ENCODE measurements at places on chromosomes 11 and 22.
A peak's percentile ranks its signal among the peaks of the same experiment; 100 is the strongest.

DNA sequence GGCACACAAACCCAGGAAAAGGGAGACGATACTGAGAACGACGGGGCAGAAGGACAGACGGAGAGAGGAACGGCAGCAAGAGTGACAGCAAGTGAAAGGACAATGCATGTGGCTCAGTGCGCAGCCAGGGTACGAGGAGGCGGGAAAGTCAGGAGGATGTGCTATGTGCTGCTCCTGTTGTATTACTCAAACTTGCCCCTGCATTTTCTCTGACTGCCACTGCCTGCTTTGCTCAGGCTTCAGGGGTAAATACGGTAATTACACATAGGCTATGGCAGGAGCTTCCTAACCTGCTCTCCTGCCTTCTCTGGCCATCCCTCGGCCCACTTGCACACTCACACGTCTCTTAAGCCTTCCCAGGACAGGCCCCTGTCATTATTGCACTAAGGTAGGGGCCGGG is 94.8 kb downstream of the FEZ1 start:
- no peak for DNase-seq
- H3K36me3 ChIP-seq = no peaks in the 10 kb centered on the region
- no peak overlapping the region for H3K27ac ChIP-seq
- no peaks in the 10 kb centered on the region for H3K27me3 ChIP-seq

GRCh38 chr11:65432100-65432650 is 9.6 kb downstream of the NEAT1 start:
- H3K4me3 ChIP-seq = no peak overlapping the region
- no peak for DNase-seq
- peaks cover 16% of the 10 kb centered on the region for H3K4me1 ChIP-seq

DNA sequence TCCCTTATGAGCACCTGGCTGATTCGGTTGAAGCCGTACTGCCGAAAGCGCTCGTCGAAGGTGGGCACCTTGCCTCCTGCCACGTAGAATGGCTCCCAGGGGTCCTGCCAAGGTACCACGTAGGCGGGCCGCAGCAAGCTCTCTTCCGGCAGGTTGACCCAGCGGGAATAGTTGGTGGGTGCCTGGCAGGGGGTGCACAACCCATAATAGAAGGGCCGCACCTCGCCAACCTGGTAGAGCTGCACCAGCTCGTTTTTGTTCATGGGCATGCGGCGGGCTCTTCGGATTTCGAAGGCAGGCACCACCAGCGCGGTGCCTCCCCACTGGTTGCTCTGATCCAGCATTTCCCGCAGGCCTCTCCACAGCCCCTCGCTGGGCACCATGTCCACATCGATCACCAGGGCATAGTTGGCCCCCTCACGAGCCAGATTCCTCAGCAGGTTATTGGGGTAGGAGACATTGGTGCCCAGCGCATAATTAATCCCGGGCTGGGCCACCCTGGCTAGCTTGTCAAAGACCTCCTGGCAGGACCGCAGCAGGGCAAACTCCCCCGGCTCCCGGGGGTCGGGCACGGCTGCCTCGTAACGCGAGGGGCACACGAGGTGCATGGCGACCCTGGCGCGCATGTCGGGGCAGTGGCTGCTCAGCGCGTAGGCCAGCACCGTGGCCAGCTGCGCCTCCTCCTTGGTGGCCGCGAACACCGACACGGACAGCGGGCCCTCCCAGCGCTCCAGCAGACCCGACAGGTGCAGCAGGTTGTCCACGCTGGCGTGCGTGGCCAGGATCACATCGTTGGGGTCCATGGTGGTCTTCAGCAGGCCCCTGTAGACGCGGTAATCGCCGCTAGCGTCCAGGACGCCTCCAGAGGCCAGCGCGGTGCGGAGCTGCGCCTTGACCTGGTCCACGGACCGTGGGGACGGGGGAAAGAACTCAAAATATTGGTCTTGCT is 679 bp downstream of the B4GAT1 start:
- H3K27me3 ChIP-seq = no peaks in the 10 kb centered on the region
- H3K27ac ChIP-seq = peak overlapping the region; percentile 57
- no peaks in the 10 kb centered on the region for H3K36me3 ChIP-seq
- peaks cover 57% of the 10 kb centered on the region for H3K4me1 ChIP-seq

DNA sequence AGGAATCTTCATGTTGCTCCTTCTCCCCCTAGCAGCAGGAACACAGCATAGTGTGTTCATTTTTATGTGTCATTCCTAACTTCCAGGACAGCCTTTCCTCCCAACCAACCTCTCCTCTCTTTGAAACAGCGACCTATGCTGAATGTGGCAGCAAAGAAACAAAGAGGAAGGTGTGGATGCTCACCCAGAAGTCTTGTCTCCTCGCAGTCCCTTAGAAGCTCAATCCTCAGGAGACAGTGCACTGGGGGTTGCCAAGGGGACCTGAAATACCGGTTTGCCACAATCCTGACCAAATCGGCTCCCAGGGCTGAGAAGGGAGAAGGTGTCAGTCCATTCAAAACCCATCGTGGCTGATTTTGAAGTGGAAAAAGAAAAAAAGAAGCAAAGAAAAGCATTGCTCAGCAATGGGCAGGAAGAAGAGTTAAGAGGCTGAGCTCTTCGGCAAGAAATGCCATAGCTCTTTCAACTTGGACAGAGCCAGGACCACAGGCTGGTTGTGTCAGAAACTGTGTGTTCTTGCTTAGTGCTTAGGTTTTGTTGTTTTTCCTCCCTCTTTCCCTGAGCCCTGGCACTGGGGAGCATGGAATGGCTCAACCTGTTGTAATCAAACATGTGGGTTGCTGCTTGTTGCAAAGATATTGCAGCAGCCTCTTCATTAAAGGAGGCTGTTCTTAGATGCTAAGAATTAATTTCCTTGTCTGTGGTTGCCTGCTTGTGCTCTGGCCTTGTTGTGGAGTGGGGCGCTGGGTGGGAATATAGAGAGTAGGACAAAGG is 30.4 kb upstream of the TENM4 start:
- H3K27ac ChIP-seq = no peak overlapping the region
- no peak for DNase-seq
- H3K27me3 ChIP-seq = no peaks in the 10 kb centered on the region
- H3K36me3 ChIP-seq = no peaks in the 10 kb centered on the region
- H3K4me3 ChIP-seq = no peak overlapping the region
- no peaks in the 10 kb centered on the region for H3K4me1 ChIP-seq

- no peaks in the 10 kb centered on the region for H3K36me3 ChIP-seq
- no peak overlapping the region for H3K27ac ChIP-seq
- H3K4me1 ChIP-seq = peaks cover 19% of the 10 kb centered on the region
- no peaks in the 10 kb centered on the region for H3K27me3 ChIP-seq
- H3K4me3 ChIP-seq = no peak overlapping the region
- DNase-seq = no peak
Measured at GRCh38 chr11:130241713-130242112, 73.0 kb downstream of the ZBTB44 start.

- DNase-seq = no peak
- H3K27me3 ChIP-seq = peaks cover 22% of the 10 kb centered on the region
- H3K36me3 ChIP-seq = no peaks in the 10 kb centered on the region
- H3K4me1 ChIP-seq = no peaks in the 10 kb centered on the region
- H3K27ac ChIP-seq = no peak overlapping the region
- H3K4me3 ChIP-seq = peak overlapping the region; percentile 61
Measured at GRCh38 chr22:19719050-19719482, 4.3 kb upstream of the GP1BB start.

GRCh38 chr11:58775066-58775708 is 43.4 kb upstream of the GLYAT start:
- H3K4me3 ChIP-seq = no peak overlapping the region
- no peak overlapping the region for H3K27ac ChIP-seq
- no peaks in the 10 kb centered on the region for H3K27me3 ChIP-seq
- no peaks in the 10 kb centered on the region for H3K4me1 ChIP-seq
- DNase-seq = no peak
- no peaks in the 10 kb centered on the region for H3K36me3 ChIP-seq

DNA sequence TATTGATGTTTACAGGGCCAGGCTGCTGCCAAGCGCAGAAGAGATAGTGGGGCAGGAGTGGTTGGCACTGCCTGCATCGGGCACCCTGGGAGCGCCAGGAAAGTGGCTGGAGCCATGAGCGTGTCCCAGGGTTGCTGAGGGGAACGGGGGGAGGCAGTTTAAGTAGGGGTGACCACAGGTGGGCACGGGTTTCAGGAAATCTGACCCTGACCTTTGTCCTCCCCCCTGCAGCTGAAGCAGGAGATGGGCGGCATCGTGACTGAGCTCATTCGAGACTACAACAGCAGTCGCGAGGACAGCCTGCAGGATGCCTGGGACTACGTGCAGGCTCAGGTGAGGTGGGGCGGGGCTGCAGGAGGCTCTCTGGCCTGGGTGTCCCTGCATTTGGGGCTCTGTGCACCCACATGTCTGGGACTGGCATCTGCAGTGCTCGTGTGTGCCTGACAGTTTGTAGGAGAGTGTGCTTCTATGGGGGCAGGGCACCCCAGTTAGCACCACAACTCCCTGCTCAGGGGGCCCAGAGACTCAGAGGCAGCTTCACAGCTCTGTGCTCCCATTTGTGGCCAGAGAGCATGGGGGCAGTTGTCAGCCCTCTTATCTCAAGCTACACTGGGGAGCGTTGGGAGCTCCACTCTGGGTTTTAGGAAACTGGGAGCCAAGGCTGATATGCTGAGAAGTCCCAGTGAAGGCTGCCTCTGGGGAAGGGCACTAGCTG is 49.7 kb downstream of the CD82 start:
- peak; percentile 68 for DNase-seq
- no peak overlapping the region for H3K4me3 ChIP-seq
- no peaks in the 10 kb centered on the region for H3K36me3 ChIP-seq
- no peaks in the 10 kb centered on the region for H3K27me3 ChIP-seq
- no peaks in the 10 kb centered on the region for H3K4me1 ChIP-seq

Measured in right lobe of liver (tissue), 6 donors.